ENCODE measurements at places on chromosomes 3 and 15. TPM values are rescaled to one million over a fixed set of nuclear protein-coding genes. Genes with fewer than 3 reads are reported as not detected.

DNA sequence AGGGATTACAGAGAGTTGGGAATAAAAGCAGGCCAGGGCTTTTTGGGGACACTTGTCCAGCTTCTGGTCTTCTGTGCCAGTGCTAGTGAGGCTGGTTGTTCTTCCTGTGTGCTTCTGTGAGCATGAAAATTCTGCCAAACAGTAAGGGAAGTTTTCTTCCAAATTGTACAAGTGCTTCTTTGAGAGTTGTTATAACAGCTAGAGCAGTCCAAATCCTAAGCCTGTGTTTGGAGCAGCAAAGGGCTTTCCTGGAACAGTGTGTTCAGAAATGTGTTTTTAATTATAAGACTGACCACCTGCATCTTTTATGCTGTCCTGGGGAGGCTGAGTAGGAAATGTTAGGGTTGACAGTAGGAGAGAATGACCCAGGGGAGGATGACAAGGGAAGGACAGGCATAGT lies 223.0 kb upstream of the P2RY1 start:
- no peak for DNase-seq

DNA sequence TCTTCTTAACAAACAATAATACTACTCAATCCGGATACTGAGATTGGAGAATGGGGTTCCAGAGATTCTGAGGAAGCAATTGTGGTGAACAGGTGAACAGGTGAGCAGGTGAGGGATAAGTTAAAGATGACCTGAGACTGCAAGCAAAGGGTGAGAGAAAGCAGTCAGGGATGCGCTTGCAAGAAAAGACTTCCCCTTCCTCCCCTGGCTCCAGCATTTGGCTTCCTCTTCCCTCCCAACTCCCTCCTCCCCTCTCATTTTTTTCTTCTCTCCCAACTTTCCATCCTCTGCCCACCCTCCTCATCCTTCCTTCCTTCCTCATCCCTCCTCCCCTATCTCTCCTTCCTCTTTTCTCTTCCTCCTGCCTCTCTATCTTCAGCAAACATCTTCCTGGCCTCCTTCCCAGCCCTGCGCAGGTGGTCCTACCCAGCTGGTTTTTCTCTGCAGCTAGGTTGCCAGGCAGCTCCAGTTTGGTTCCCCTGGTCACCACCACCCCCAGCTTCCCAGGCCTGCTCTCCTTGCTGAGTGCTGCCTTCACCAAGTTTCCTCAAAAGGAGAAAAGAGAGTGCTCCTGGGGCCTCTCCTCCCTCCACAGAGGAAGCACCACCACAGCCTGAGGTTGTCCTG lies 10.4 kb upstream of the VIPR1 start:
- DNase-seq = no peak

- no peak for DNase-seq
Observed at GRCh38 chr3:65005486-65005885, 317.7 kb upstream of the ADAMTS9 start.

GRCh38 chr3:18295171-18295920 lies 129.8 kb downstream of the SATB1 start:
- no peak for DNase-seq

KLHL6 gene
- not detected for total RNA-seq

- DNase-seq = no peak
Observed at GRCh38 chr3:188051801-188052168, 102.2 kb upstream of the LPP start.
